ENCODE measurements at places on chromosomes 4 and X.

DNA sequence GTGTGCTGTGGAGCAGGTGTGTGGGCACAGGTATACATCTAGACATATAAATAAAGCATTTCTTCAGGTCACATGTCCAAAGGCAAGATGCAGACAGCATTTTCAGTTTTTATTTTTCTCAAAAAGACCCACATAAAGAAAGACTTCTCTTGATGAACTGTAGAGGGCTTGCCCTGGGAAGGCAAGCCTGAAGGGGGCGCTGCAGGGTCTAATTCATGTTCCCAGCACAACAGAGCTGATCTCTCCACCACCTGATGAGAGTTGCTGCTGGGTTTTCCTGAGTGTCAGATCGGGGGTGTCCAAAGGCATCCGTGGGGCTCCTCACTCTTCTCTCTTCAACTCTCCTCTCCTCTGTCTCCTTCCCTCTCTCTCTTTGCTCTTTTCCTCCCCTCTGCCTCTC is 26.6 kb downstream of the ADRA2C start:
- no peak for DNase-seq

GRCh38 chr4:18535948-18536347 is 514.4 kb upstream of the LCORL start:
- DNase-seq, result no peak

DNA sequence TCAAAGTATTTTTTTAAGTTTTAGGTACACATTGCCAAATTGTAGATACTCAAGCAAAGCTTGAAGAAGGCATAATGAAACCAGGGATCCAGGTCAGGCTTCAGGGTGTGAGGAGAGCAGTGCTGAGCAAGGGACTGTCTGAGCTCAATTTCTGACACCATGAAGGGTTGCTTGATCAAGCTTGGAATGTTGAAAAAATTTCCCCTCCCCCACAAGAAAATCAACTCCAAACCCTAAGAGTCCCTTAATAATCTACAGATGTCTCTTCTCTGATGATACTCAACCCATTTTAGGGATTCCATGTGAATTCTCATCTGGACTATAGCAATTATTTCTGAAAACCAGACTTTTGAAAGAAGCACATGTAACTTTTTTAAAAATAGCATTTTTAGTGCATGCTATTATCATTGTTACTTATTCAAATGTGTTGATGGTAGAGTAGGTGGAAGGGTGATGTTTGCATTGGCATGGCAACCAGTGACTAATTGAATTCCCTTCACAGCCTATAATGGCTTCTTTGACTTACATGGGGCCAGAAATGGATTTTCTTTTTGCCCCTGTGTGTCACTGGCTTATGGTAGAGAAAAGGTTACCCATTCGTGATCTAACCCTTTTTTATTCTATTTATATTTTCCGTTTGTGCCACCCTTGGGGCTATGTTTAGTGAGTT is 252.0 kb downstream of the FBXW7 start:
- no peak for DNase-seq

GRCh38 chr4:113899271-113900070 is 80.0 kb downstream of the ARSJ start:
- DNase-seq, result no peak

GRCh38 chr4:13481569-13481968 is 2.6 kb downstream of the RAB28 start:
- no peak for DNase-seq

DNA sequence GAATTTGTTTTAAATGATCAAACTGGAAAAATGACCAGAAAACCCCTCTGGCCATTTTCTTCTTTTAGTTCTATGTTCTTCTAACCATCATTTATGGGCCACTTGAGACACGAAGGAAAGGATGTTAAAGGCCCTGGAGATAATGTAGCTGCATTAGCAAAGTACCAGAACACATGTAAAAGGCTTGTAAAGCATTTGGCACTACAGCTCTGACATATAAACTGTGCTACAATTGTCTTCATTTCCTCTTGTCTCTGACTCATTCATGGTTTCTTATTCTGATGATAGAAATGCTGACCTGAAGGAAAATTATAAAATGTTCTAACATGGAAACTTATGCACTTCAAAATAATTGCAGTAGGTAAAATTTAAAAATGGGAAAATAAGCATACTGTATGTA is 388.7 kb downstream of the FAT4 start:
- no peak for DNase-seq

DNA sequence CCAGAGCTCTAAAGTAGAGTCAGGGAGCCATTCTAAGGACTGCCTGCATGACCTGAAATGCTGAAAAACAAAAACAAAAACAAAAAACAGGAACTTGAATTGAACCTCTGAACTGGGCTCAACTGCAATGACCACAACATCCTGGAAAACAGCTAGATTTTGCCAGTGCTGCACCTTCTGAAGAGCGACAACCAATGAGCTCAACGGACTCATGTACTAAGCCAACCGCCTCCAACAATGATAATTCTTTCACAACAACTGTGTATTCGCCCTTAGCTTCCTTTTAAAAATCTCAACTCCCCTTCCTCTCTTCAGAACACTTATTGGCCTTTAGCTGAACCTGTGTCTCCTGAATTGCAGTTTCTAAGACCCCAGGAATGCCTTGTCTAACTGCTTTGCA is 69.8 kb downstream of the HAUS3 start:
- no peak for DNase-seq

DNA sequence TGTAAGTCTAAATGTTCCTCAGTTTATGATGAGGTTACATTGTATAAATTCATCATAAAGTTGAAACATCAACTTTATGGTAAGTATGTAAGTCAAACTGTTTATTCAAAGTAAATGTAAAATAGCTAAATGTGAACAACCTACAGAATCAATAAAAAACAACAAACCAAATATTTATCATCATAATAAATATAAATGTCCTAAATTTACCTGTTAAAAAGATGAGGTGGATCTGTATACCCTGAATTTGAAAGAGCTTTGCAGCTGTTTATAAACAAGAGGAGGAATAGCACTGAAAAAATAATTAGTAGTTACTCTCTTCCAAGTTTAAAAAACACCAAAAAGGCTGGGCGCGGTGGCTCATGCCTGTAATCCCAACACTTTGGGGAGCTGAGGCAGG is 13.7 kb downstream of the ABHD18 start:
- no peak for DNase-seq

GRCh38 chrX:150690126-150690525 is 3.1 kb upstream of the MTMR1 start:
- no peak for DNase-seq

DNA sequence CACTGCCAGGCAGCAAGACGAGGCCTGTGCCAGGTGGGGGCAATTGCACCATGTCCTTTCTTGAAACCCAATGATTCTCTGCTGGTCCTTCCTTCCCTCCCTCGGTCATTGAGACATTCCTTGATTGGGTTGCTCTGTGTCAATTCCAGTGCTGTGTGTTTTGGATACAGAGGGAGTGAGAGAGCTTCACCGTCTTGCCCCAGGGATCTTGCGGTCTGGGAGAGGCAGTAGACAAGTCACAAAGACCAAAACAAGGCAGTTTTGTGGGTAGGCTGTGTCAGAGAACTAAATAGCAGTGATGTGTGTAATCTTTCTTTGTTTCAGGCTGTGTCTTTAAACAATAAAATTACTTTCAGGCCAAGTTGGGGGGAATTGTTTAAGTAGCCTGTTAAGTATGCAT is 38.8 kb upstream of the TADA2B start:
- DNase-seq, result no peak

DNA sequence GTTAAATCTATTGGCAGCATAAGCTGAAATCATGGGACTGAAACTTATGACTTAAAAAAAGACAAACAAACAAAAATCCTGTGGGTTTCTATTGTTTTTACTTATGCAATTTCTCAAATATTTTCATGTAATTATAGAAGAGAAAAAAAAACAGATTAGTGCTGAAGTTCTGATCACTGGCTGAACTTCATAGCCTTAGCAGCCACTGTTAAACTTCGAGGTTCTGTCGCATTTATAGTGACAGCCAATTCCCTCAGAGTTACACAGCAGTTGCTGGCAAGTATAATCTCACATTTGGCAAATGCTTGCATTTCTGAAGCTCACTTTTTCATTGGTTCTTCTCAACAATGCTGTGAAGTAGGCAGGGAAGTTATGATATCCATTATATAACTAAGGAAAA is 748.9 kb upstream of the MAGEB2 start:
- DNase-seq, result no peak

DNA sequence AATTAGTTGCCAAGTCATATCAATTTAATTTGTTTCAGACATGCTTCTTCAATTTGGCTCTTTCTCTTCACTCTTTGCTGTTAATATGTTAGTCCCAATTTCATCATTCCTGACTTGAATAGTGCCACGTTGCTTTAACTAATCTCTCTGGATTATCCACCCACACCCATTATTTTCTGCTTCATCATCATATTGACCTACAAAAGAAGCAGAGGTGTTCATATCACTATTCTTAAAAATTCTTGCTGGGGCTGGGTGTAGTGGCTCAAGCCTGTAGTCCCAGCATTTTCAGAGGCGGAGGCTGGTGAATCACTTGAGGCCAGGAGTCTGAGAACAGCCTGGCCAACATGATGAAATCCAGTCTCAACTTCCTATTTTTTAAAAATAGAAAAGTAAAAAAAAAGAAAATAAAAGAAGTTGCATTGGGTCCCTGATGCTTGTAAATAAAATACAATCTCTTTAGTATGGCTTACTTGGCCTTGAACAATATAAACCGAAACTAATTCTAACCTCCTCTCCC is 65.7 kb upstream of the KCNIP4 start:
- no peak for DNase-seq

- no peak for DNase-seq
Measured at GRCh38 chr4:82773057-82773456, 25.5 kb downstream of the SCD5 start.

Measured in activated CD4-positive, CD25-positive, alpha-beta regulatory T cell treated with anti-CD3 and anti-CD28 coated beads, Interleukin-2, amount 50 U/mL, for 72 hours (primary cell).